Activated T-helper 1 cell treated with Interleukin-2 at 50 U/mL for 16 hours (primary cell): ENCODE measurements at places on chromosomes 3 and 15.

GRCh38 chr3:152301745-152302181, 33.0 kb downstream of the MBNL1 start:
- no peak for DNase-seq

DNA sequence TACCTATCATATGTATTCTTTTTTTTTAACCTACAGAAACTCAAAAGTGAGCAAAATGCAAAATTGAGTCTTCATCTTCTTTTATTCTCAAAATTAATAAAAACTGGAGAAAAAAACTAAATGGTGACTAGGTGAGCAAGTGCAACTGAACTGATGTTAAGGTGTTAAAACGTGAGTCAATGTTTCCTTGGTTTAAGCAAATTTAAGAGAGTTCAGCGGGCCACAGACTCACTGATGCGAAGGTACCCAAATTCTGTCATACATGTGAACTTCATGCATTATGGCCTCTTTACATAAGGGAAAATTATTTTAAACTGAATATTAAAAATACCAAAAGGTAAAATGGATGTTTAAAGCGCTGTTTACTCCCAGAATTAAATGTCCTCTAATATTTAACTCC, 206.6 kb downstream of the FOXP1 start:
- no peak for DNase-seq

DNA sequence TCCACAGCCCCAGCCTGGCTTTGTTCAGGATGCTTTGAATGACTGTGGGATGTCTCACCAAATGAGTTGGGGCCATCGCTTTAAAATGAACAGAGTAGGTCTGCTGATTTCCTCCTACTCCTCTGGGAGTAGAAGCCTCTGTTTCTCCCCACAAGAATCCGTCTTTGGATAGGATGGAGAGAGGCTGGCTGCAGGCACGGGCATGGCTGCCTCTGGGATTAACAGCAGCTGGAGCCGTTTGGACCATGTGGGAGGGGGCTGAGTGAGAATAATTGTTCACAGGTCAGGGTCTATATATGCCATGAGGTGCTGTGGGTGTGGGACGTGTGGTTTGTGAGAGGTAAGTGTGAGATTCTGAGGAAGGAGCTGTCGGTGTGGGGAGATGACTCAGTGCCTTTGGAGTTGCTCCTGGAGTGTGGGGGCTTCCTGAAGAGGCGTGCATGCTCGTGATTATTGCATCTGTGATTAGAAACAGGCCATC, 48.0 kb upstream of the APEH start:
- no peak for DNase-seq

DNA sequence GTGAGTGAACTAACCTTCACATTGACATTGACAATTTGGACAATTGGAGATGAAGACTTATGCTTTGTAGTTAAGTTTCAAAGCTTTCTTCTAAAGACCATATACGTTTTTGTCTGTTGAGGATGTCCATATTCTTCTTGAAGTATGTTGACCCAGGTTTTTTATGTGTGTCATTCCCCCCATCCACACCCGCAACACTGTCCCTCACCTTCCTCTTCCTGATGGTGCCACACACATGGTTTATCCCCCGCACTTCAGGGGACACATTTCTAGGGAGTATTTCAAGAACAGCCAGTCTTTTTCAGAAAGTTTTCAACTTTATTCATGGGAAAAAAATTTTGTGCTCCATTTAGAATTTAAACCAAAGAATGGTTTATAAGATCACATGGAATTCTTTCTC, 105.1 kb downstream of the GHSR start:
- no peak for DNase-seq

DNA sequence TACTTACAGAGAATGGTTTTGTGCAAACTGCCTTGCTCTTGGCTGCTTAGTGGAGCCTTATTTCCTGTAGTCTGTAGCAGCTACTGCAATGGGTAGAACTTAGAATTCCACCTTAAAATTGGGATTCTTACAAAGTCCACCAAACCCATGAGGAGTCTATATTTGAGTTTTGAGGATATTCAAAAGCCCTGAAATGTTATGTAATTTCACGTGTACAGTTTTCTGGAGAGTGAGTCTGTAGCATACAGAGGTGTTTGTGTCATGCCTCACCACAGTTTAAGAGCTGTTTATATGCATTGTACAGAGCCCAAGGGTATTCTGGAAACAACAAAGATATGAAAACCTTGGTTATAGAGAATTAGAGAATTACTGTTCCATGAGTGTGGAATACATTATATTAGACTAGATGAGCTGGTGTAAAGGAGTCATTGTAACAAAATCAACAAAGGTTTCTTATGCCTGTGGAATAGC, 114.4 kb downstream of the MBNL1 start:
- no peak for DNase-seq

DNA sequence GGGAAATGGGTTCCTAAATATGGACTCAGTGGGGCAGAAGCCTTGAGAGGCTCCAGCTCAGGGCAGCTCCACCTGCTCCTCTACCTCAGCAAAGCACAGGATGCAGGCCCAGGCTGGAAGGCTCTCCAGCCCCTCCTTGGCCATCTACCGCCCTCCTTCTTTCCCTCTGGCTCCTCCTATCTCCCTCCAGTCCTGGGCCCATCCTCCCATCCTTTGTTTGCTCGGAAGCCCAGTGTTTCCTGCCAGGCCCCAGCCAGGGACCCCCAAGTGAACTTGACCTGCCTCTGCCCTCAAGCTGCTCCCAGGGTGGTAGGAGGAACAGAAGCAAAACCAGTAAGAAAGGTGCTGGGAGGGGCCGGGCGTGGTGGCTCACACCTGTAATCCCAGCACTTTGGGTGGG, 20.1 kb downstream of the MAPKAPK3 start:
- DNase-seq: no peak

GRCh38 chr15:90595763-90596155, 66.0 kb downstream of the CRTC3 start:
- no peak for DNase-seq

GRCh38 chr3:195794708-195795107, 17.0 kb downstream of the MUC4 start:
- DNase-seq: no peak

- DNase-seq: no peak
Observed at GRCh38 chr3:17398959-17399551, 343.4 kb downstream of the TBC1D5 start.

- DNase-seq: no peak
Observed at GRCh38 chr3:108966773-108967172, 13.1 kb upstream of the GUCA1C start.

- DNase-seq: no peak
Observed at GRCh38 chr3:62970648-62971047, 95.4 kb upstream of the CADPS start.

DNA sequence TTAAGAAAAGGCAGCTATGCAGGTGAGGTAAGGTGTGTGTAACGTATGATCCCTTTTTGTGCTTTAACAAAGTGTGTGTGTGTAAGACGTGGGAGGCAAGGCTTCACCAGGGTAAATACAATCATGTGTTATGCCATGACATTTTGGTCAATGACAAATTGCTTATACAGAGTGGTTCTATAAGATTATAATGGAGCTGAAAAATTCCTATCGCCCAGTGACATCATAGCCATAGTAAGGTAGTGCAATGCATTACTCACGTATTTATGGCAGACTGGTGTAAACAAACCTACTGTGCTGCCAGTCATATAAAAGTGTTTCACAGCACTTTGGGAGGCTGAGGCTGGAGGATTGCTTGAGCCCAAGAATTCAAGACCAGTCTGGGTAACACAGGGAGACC, 60.2 kb upstream of the LCTL start:
- no peak for DNase-seq

- no peak for DNase-seq
Observed at GRCh38 chr15:33243869-33244268, 49.4 kb upstream of the FMN1 start.

DNA sequence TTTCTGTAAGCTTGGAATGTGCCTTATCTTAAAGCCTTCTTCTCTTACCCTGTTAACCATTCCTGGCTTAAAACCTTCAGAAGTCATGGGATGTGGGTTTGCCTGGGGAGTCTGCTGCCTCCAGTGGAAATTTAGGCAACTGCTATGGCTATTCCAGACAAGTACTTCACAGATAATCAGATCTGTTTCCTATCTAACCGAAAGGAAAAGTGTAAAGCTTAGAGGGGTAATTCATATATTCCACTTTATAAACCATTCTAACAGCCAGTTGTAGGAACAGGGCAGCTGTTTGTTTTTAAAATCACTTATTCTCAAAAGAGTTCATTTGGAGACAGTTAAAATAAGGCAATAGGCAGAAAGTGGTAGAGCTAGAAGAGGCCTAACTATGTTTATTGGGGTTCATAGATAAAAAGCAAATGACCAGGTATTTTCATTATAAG, 219.9 kb downstream of the TCF12 start:
- no peak for DNase-seq

DNA sequence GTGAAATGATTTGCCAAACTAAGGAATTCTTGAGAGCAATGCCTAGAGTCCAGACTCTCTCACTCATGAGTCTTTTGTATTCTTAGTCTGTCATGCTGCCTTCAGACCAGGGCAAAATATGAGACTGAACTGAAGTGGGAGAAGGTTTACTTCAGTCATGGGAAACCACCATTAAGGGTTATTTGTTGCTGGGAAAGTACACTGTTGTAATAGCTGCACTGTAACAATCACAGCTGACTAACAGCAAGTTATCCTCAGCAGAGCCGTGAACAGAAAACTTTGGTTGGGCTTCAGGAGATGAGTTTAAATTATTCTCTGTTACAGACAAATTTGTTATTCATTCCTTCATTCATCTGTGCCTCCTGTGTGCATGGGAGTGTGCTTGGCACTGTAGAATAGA, 258.5 kb downstream of the ROBO2 start:
- no peak for DNase-seq

DNA sequence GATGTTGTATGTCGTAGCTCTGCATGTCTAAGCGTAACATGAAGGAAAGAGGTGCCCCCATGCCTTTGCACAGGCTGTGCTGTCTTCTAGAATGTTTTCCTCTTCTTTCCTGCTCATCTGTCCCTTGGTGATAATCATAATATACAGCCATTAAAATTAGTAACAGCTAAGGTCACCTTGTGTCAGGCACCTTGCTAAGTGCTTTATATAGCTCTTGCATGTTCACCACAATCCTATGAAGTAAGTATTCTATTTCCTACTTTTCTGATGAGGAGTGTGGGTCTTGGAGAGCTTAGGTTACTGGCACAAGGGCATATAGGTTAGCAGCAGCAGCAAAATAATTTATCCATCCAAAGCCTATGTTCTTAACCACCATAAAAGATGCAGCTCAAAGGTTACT, 754.4 kb downstream of the NTRK3 start:
- DNase-seq: no peak

DNA sequence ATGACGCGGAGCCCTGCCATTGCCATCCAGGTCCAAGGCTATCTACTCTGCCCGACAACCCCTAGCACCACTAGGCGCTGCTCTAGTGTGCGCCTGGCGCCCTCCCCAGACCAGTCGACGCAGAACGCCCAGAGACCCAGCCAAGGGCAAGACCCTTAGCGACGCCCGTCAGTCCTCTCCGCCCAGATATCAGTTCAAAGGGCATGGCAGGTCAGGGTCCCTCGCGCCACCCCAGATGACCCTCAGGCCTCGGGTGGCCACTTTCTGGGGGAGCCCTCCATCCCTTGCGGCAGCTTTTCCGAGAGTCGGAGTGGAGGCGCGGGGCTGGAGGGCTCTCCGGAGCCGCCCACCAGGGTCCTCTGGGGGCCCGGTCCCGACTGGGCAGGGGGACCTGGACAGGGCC, 371 bp upstream of the CLSTN2 start:
- no peak for DNase-seq

DNA sequence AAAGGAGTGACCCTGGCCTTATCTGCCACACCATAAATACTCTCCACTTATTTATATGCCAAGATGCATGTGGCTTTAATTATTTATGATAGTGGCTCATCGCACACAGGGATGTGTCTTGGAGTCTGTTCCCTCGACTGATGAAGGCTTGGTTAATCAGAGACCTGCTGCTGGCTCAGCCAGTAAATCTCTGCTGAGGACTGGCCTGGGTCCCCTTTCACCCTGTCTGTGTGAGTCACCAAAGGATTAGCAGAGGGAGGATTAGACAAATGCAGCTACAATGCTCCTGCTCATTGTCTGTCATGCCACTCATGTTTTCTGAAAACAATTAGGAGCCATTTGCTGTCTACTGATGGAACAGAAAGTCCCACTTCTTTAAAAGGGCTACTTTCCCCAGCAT, 226.8 kb downstream of the NTRK3 start:
- no peak for DNase-seq

DNA sequence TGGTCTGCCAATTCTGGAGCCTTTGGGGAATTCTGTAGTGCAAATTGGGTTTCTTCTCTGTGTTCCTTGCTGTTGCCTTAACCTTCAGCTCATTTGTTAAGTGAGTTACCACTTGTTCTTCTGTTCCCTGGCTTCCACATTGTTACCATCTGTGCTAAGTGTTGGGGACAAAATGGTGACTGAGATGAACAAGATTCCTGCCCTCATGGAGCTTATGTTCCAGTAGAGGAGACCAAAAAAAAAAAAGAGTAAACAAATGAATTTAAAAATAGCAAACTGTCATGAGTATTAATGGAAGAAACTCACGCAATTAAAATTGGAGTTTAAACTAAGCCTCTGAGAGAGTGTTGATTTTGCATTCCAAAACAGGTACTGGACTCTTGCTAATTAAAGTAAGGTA, 49.4 kb upstream of the ATP2C1 start:
- DNase-seq: no peak

DNA sequence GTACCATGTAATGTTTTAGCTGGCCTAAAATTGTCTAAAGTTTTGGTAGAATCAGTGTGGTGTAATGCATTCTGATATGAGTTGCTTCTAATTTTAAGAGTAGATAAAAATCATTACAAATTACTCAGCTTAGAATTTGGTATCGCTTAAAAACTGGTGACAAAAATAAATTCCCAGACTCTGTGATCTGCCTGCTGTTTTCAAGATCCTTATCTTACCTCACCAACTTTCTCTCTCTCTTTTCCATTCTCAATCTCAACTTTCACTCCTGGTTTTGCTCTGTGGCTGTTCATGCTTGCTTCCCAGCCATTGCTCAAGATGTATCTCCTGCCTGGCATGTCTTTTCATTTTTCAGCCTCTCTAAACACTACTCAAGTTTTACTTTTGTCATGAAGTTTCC, 45.7 kb downstream of the TCF12 start:
- DNase-seq: no peak

DNA sequence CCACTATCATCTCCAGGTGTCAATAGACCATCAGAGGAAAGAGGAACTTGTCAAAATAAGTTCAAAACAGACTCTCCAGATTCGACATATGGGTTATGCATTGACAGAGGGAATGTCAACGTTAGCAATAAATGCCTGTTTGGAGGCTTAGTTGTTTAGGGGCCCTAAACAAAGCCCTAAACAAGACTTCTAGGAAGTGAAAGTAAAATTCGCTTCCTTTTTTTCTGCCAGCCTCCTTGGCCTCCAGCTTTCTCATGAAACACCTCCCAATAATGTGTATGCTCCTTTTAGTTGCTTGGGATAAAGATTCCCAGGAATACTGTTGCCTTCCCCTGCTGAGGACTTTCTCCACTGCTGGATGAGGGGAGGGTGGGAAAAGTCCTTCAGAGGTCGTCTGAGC, 70.9 kb upstream of the ARNT2 start:
- DNase-seq: no peak

DNA sequence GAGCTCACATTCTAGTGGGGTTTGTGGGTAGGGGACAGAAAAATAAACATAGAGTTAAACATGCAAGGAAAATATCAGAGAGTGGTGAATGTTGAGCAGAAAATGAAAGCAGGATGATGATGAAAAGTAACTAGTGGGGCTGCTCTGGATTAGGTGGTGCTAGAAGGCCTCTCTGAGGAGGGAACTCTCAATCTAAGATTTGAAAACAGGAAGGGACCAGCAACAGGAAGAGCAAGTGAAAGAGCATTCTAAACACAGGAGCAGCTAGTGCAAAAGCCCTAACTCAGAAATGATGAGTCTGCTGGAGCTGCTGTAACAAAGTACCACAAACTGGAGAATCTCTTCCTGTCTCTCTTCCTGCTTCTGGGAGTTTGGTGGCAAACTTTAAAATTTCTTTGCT, 468.6 kb upstream of the AGTR1 start:
- DNase-seq: no peak
